ENCODE measurements at places on chromosomes 12 and 14.

DNA sequence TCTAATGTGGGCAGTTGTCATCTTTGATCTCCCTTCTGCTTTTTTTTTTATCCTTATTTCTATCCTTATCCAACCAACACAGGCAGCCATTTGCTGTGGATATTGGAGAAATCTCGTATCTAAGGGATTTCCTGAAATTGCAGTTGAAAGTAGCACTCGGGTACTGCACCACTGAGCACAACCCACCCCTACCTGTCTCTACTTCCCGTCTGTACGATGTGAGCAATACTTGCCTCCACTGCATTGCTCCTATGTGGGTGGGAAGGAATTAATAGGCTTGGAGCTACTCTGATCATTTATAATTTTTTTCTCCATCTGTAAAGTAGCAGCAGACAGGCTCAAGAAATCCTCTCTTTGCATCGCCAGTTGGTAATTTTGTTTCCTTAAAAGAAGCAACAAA is 300.4 kb downstream of the SNAPC1 start:
- DNase-seq = no peak

GRCh38 chr12:19912991-19913390 is 455.3 kb upstream of the PDE3A start:
- DNase-seq = no peak

- DNase-seq = no peak
Measured at GRCh38 chr12:41304526-41304925, 116.4 kb downstream of the PDZRN4 start.

- no peak for DNase-seq
Measured at GRCh38 chr14:32925439-32925838, 13.2 kb upstream of the NPAS3 start.
